ENCODE measurements at places on chromosomes 4 and X.

DNA sequence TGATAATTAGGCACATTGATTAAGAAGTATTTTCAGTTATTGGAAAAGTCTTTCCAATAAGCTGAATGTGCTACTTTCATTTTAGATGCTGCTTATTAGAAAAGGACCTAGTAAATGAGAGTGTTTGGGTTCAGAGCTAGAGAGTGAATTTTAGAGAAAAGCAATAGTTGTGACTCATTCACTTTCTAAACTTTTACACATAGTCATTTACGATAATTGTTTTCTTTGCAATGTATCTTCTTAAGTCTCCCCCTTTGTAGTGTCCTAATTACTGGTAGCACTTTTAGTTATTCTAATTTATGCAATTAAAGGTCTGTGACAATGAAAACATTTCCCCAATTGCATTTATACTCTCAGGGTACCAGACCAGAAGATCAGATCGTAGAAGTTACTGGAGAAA, 1.3 kb downstream of the IL21 start:
- DNase-seq: no peak

DNA sequence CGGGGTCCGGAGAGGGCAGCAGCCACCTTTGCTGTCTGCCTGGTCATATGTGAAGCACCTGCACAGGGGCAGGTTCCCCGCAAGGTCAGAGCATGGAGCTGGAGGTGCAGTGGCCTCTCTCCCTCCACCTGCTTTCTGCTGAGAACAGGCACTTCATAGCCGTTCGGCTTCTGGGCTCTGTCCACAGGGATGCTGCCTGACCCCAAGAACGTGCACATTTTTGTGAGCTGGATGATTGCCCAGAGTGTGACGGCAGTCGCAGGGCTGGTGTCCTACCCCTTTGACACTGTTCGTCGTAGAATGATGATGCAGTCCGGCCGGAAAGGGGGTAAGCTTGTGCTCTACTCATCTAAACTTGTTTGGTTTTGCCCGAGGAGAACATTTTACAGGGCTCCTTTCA, 2.5 kb downstream of the SLC25A4 start:
- no peak for DNase-seq

- no peak for DNase-seq
Measured at GRCh38 chrX:105645667-105646357, 176.5 kb upstream of the NRK start.

DNA sequence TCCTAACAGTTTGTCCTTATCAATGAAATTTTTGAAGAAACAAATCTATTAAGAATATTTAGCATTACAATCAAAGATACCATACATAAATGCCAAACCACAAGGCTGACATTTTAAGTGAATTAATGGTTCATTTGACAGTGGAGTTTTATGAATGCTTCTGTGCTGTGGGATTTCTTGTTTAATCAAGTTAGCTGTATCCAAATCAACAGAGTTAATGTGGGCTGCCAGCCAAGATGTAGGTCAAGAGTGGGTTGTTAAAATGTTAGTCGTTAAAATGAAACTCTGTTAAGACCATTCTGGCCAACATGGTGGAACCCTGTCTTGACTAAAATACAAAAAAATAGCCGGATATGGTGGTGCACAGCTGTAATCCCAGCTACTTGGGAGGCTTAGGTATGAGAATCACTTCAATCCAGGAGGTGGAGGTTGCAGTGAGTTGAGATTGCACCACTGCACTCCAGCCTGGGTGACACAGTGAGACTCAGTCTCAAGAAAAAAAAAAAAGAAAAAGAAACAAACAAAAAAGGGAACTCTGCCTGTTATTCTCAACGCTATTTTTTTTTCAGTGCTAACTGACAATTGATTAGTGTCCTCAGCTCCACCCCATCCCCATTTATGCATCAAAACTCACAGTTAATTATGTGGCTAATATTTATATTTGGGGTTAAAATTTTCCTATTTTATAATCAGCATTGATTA, 20.2 kb downstream of the GPAT3 start:
- DNase-seq: no peak

DNA sequence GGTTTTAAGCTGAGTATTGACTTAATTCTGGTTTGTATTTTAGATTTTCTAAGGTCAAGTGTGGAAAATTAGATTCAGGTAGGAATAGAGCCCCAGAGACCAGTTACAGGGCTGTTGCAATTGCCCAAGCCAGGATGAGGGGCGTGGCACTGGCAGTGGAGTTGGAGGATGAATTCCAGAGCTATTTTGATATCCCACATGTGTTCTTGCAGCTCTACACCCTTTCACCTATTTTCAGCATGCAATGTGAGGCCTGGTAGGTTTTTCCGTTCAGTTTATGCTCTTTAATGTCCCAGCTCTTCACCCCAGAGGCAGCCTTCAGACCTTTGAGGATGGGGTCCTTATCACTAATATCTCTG, 17.9 kb upstream of the OGT start:
- no peak for DNase-seq

DNA sequence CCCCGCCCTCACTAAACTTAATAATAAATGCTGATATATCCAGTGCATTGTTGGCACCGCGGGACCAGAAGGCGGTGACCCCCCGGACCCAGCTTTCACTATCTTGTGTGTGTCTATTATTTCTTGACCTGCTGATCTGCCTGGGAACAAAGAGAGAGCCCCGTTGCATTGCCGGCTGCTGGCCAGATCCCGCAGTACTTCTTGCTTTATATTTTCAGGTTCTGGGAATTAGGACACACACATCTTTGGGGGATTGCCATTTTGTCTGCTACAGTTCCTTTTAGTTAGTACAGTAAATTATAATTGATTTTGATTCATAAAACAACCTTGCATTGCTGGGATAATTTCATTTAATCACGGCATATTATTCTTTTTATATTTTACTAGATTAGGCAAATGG, 2.2 kb upstream of the RTL8B start:
- no peak for DNase-seq

GRCh38 chrX:37905436-37906147, 58.2 kb upstream of the DYNLT3 start:
- no peak for DNase-seq

DNA sequence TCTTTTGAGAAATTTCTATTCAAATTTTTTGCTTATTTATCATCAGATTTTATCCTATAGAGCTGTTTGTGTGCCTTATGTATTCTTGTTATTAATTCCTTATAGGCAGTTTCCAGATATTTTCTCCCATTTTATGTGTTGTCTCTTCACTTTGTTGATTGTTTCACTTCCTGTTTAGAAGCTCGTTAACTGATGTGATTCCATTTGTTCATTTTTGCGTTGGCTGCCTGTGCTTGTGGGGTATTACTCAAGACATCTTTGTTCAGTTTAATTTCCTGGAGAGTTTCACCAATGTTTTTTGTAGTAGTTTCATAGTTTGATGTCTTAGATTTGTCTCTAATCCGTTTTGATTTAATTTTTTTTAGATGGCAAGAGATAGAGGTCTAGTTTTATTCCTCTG, 14.6 kb downstream of the ZNF718 start:
- no peak for DNase-seq

- peak; percentile 6 for DNase-seq
Measured at GRCh38 chr4:182144626-182145333, 98.4 kb upstream of the TENM3 start.

- peak; percentile 4 for DNase-seq
Measured at GRCh38 chr4:98564852-98565251, 93.6 kb downstream of the TSPAN5 start.

DNA sequence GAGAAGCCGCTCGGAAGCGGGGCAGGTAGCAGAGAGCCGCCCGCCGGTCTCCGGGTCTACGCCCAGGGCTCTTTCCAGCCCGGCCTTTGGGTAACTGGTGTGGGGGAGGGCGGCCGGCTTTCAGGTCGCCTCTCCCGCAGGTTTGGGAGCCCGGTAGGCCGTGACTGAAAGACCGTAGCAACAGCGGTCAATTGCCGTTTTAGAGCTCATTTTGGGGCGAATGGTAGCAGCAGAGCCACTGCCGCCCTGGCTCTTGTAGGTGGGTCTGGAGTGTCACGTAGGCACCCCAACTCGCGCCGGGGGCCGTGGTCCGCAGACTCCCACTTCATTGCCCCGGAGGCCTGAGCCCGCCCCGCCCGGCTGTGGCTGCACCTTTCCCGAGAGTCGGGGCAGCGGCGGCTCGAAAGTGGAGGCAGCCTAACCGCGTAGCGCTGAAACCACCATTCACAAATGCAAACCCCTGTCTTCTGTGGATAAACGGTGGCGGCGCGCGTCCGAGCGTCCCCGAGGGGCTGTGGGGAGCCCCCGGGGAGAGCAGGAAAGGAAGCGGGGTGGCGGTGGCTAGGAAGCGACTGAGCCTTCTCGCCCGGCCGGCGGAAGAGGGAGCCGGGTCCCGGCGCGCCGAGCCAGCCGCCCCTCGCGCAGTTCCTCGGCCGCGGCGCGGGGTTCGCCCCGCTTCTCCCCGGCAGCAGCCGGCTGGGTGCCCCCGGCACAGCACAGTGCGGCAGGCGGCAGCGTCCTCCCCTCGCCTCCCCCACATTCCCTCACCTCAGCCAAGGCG, 2185.1 kb upstream of the TENM3 start:
- DNase-seq: no peak

DNA sequence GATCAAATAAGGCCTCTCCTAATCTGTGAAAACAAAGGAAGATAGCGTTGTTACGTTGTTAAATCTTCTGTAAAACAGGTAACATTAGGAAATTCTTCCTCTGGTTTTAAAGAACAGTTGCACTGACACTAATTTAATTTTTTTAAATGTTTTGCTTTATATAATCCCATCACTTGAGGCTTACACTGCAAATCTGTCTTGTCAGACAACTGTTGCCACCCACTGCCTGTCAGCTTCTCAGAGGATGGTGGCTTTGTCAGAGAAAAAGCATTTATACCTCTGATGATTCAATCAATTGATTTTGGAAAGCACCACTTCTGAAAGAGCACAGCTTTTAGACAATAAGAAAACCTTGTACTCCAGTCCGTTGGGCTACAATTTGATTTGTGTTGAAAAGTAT, 799.1 kb downstream of the FSTL5 start:
- DNase-seq: no peak

DNA sequence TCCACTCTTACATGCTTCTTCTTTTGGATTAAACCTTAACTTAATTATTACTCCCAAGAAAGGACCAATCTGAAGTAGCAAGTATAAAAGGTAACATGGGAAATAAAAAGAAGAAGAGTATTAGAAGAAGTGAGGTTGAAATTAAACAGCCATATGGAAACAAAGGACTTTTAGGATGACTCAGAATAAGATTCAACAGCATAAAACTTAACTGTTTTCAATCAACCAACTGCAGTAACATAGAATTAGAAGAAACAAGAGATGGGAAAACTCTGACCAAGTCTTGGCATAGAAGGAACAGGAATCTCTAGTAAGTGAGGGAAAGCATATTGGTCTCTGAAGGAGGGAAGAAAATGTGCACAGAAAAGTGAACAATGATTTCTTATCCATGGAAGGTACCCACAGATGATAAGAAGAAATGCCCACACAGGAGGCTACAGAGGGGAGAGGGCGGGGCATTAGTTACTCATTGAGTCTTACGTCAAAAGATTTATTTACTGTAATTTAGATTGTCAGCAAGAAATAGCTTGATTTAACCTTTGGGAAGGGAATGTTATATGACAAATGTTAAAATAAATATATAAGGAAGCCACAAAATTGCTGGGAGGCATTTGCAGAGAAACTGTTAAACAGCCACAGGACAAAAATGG, 177.3 kb downstream of the BANK1 start:
- no peak for DNase-seq

GRCh38 chrX:134362560-134363089, 97.3 kb upstream of the HPRT1 start:
- DNase-seq: no peak

GRCh38 chr4:336099-336892, 1.3 kb upstream of the ZNF141 start:
- no peak for DNase-seq

DNA sequence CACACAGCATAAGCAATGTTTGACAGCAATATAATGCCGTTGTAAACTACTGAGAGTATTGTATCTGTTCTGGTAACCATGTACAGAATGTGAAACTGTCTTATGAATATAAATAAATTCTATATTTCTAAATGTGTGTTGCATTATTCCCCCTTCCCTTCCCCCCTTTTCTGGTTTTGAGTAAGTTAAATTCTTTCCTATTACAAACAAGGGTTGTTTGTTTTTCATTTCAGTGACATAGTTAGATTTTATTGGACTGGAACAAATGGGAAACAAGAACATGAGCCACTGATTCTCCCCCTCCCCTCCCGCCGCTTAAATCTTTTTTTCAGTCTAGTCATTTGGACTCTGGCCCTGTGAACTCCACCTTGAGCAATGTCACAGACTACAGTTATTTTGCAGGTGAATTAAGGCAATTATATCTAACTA, 69.8 kb downstream of the GPAT3 start:
- DNase-seq: no peak

GRCh38 chr4:74370912-74371311, 6.0 kb downstream of the EREG start:
- DNase-seq: peak; percentile 19

- DNase-seq: no peak
Measured at GRCh38 chr4:40471923-40472322, 136.8 kb downstream of the CHRNA9 start.

GRCh38 chrX:31092970-31093638, 21.3 kb upstream of the FTHL17 start:
- DNase-seq: no peak

DNA sequence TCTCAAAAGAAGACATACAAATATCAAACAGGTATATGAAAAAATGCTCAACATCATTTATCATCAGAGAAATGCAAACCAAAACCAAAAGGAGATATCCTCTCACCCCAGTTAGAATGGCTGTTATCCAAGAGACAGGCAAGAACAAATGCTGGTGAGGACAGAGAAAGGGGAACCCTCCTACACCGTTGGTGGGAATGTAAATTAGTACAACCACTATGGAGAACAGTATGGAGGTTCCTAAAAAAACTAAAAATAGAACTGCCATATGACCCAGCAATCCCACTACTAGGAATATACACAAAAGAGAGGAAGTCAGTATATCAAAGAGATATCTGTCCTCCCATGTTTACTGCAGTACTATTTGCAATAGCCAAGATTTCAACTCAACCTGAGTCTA, 83.5 kb downstream of the CDS1 start:
- DNase-seq: no peak

DNA sequence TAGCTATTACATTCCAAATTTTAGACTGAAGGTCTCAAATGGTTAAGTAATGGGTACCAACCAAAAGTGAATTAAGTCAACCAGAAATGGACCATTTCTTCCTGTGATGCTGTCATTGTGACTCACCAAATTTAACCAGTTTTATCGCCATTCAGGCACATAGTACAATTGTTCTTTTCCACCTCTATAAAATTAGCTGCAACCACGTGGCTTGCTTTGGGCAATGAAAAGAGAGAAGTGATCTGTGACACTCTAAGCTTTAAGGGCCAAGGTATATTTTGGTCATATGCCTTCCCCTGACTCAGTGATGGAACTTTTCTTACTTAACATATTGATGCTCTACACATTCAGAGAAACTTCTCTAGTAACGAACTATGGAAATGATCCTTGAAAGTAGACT, 20.3 kb upstream of the PHF8 start:
- no peak for DNase-seq

- DNase-seq: no peak
Measured at GRCh38 chr4:90186229-90186628, 59.0 kb downstream of the CCSER1 start.

DNA sequence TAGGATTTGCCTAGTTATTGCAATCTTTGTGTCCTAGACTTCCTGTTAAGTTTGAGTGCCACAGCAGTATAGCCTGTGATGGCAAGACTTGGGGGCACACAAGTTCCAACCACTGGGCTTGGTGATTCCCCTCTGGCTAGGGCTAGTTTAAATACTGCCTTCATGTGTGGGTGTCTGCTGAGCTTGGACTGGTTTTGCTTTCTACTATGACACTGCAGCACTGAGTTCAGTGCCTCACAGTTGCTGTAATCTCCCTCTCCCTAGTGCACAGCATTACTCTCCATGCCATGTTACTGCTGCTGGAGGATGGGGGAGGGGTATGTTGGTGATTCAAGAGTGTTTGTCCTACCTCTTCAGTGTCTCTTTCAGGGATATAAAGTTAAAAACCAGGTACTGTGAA, 379.6 kb downstream of the IL15 start:
- DNase-seq: no peak

All from NCI-H187 (cell line).